ENCODE measurements at places on chromosomes 4 and X.

- DNase-seq: no peak
Observed at GRCh38 chrX:101276238-101276637, 14.9 kb downstream of the TAF7L start.

DNA sequence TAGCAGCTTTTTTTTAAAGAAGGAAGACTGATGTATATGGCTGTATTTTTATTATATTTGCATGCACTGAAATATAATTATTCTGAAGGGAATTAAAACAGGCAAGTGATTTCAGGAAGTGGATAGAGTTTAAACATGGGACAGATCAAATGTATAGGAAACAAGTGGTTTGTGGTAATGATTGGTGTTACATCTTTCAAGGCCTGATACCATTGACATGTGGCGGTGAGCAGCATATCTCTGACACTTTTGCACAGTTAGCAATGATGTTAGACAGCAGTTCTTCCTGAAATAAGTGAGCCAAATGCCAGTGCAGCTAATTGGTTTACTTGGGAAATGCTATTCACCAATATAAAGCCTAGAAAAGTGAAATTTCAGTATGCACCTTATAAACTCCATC is 272.1 kb downstream of the RPA4 start:
- no peak for DNase-seq

DNA sequence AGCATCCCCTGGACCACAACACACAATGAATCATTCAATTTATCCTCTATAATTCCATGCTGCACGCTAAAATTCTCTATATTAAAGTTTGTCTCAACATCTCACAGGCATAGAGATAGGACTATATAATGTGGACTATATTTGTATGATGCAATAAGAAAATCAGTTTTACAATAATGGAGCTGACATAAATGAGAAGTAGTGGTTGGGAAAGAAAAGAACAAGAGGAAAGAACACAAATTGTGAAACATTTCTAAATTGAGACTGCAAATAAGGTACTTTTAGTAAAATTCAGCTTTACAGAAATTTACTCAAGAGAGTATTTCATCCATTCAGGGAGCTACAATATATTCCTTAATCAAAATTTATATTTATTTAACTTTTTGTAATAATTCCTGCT is 120.4 kb downstream of the ARAP2 start:
- DNase-seq: no peak

DNA sequence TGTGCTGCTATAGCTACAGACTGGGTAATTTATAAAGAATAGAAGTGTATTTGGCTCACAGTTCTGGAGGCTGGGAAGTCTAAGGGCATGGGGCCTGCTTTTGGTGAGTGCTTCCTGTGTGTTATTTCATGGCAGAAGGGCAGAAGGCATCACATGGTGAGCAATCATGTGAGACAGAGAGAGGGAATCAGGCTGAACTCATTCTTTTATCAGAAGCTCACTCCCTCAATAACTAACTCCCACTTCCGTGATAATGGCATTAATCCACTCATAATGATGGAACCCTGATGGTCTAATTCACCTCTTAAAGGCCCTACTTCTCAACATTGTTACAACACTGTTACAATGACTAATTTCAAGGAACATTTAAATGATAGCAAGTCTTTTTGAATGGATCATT is 129.4 kb downstream of the FAT4 start:
- DNase-seq: no peak

DNA sequence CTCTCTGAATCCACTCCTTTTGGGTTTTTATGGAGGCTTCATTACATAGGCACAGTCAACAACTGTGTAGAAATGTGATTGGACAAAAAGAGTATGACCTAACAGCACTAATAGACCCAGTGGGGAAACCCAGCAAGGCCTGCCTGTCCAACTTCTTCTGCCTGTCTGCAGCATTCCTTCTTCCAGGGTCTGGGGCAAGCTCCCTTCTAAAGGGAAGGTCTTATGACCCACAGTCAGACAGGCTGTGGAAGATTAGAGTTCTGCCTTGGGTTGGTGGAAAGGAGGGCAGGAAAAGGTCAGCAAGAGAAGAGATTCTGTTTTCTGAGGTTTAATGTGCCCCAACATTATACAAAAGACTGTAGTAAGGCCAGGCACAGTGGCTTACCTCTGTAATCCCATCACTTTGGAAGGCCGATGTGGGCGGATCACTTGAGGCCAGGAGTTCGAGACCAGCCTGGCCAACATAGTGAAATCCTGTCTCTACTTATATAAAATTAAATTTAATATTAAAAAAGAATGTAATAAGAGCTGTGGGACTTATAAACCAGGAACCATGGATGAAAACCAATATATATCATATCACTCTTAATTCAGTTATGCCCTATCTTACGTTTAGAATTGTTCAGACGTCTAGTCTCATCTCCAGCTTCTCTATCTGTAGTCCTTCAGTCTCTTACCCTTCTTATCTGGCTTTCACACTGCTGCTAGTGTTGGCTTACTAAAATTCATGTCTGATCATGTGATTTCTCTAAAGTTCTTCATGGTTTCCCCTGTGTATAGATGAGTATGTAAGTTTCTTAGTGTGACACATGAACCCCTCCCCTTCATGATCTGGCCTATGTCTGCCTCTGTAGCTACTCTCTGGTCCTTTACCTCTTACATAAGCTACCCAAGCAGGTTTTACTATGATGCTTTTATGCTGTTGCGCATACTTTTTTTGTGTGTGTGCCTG is 6.2 kb downstream of the CLCN3 start:
- peak; percentile 71 for DNase-seq

DNA sequence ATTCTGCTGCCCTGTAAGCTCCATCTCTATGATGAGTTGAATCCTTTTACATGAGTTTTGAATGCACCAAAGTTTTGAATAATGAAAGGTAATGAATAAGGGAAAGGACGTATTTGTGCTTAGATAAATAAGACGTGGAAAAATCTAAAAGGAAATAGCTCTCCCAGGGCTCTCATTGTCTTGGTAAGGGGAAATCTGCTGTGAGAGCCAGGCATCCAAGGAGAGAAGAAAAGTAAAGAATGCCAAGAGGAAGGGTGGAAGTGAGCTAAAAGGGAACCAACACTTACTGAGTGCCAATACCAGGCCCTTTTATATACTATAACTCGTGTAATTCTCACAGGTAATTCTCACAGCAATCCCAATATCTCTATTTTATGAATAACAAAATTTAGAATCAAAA is 62.6 kb upstream of the KLHL13 start:
- DNase-seq: no peak

GRCh38 chrX:140090800-140091124 is 125.4 kb upstream of the CXorf66 start:
- DNase-seq: no peak

GRCh38 chr4:116332508-116332907 is 752.9 kb downstream of the TRAM1L1 start:
- no peak for DNase-seq

DNA sequence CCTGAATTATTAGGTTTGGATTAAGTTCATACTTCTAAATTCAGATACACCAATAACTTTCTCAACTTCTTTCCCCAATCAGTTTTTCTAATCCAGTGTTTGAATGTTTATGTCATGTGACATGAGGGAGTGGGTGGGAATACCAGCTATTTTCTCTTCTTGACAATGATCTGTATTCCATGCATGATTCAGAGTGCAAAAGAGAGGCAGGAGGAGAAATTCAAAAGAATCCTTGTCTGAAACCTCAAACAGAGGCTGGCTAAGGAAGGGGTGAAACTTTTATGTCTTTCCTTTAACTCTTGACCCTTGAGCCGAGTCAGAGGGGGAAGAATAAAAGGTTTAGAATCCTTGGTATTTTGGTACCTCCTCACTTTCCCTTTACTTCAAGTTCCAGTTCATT is 544.7 kb downstream of the SPRY1 start:
- no peak for DNase-seq

GRCh38 chr4:169810325-169811323 is 52.9 kb upstream of the HPF1 start:
- no peak for DNase-seq

DNA sequence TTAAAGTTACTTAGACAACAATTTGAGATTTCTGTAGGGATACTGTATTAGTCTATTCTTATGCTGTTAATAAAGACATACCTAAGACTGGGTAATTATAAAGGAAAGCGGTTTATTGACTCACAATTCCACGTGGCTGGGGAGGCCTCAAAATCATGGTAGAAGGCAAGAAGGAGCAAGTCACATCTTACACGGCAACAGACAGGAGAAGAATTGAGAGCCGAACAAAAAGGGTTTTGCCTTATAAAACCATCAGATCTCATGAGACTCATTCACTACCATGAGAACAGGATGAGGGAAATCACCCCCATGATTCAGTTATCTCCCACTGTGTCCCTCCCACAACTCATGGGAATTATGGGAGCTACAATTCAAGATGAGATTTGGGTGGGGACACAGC is 11.0 kb downstream of the PTTG2 start:
- DNase-seq: no peak

GRCh38 chrX:29143356-29143755 is 556.1 kb downstream of the IL1RAPL1 start:
- DNase-seq: no peak

GRCh38 chrX:75107863-75108509 is 48.1 kb downstream of the ABCB7 start:
- peak; percentile 44 for DNase-seq

DNA sequence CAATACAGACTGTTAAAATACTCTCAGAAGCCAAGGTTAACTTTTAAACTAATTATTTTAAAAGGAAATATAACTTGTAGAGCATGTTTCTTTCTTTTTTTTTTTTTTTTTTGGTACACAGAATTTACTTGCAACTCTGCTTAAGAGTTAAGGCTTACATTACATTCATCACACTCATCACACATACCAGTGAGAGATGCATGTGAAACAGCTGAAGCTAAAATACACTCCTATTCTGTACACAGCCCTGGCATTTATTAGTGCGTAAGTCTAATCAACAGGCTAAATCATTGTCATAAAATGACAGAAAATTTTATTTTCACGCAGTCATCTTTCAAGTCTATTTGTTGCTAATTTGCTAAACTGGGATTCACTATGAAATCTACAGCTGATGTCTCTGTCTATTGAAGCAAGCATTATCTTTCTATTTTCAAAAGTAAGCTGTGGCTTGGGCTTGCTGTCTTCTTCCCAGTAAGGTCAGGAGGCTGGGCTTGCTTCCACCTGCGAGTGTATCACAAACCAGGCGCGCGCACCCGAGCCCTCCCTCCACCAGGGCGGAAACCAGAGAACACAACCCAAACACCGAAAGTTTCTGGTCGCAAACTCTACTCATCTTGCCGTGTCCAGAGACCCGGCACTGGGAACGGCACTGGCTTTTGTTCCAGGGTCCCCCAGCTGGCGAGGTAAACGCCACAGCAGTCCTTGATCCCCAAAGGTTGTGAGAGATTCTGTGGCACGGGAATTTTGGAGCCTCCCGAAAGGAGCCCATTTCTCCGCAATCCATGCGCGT is 3.9 kb downstream of the MAML3 start:
- DNase-seq: peak; percentile 90

GRCh38 chr4:107219681-107220080 is 183.6 kb upstream of the DKK2 start:
- DNase-seq: no peak

DNA sequence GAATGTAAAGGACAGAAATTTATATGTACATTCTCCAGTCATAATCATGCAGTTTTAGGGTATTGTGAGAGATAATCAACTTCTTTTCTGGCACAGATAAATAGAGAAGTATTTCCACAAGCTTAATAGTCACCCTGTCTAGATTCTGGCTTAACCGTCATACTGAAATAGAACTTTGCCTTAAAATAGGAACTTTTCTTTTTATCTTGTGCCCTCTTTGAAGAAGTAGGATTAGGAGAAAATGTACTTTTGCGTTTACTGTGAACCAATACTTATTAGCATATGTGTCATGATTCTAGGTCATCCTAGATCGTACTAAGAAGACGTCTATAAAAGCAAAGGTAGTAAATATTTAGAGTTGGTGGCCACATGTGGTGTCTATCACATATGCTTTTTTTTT is 95.4 kb downstream of the NFKB1 start:
- DNase-seq: no peak

- peak; percentile 80 for DNase-seq
Observed at GRCh38 chr4:88457307-88458103, 586 bp downstream of the HERC5 start.

Measured in islet precursor cell (in vitro differentiated cells).